IMR-90 (cell line): ENCODE measurements at places on chromosomes 3 and 15. TPM values are rescaled to one million over a fixed set of nuclear protein-coding genes. Genes with fewer than 3 reads are reported as not detected.

DNA sequence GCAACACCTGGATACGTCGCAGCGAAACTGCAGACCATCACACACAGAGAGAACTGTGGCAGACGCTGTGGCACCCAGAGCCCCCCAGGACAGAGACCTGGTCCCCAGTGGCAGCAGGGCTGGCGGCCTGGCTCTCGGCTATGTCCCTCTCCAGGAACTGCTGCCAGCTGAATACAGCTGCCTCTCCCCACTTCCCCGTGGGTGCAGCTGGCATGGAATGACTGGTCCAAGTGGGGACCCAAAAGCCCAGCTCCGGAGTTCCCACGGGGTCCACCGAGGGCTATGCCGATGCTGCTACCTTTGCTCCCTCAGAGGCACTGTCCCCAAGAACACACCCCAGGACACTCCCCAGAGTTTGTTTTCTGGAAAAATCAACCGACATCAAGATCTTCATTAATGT is 67.8 kb upstream of the GATA2 start:
- no peaks in the 10 kb centered on the region for H3K36me3 ChIP-seq
- H3K4me1 ChIP-seq, result no peaks in the 10 kb centered on the region
- peaks cover 54% of the 10 kb centered on the region for H3K27me3 ChIP-seq
- no peak overlapping the region for H3K27ac ChIP-seq

DNA sequence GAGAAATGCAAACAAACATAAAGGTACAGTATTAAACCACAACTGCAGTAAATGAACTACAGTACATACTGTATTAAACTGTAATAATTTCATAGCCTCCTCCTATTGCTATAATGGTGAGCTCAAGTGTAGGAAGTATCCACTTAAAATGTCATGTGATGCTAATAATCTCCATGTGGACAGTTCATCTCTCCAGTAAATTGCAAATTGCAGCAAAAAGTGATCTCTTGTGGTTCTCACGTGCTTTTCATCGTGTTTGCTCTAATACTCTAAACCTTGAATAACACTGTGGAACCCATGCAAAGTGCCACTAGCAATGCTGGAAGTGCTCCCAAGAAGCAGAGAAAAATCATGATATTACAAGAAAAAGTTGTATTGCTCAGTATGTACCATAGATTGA is 9.2 kb upstream of the FNDC3B start:
- no peaks in the 10 kb centered on the region for H3K36me3 ChIP-seq
- H3K27ac ChIP-seq, result no peak overlapping the region
- H3K27me3 ChIP-seq, result no peaks in the 10 kb centered on the region
- no peaks in the 10 kb centered on the region for H3K4me1 ChIP-seq
- H3K4me3 ChIP-seq, result no peak overlapping the region

- no peaks in the 10 kb centered on the region for H3K36me3 ChIP-seq
- H3K4me3 ChIP-seq, result no peak overlapping the region
- no peaks in the 10 kb centered on the region for H3K27me3 ChIP-seq
- peaks cover 6% of the 10 kb centered on the region; the same call in 1 of the 2 replicates for H3K4me1 ChIP-seq
Observed at GRCh38 chr3:25584011-25584789, 80.5 kb downstream of the TOP2B start.

- no peak overlapping the region for H3K27ac ChIP-seq
- no peak for DNase-seq
- no peaks in the 10 kb centered on the region for H3K36me3 ChIP-seq
- no peak overlapping the region for H3K4me3 ChIP-seq
- H3K4me1 ChIP-seq, result no peaks in the 10 kb centered on the region
- H3K27me3 ChIP-seq, result peaks cover 1% of the 10 kb centered on the region; the same call in 1 of the 2 replicates
Observed at GRCh38 chr3:134809427-134810051, 14.5 kb downstream of the EPHB1 start.

DNA sequence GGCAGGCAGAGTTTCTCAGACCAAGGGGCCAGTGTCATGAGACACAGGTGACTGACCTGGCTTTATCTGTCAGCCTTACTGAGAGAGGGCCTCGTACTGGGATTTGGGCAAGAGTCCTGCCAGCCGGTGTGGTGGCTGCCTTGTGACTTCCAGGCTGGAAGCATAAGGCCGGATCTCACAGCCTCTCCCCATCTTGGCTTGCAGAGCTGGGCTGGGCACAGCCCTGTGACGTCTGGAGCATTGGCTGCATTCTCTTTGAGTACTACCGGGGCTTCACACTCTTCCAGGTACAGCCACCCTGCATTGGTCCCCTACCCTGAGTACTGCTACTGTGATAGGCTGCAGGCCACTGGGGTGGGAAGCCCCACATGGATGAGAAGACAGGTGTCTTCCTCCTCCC is 12.1 kb downstream of the CLK3 start:
- H3K36me3 ChIP-seq, result peaks cover 93% of the 10 kb centered on the region
- H3K4me3 ChIP-seq, result no peak overlapping the region
- no peaks in the 10 kb centered on the region for H3K4me1 ChIP-seq
- DNase-seq, result no peak
- no peak overlapping the region for H3K27ac ChIP-seq
- H3K27me3 ChIP-seq, result no peaks in the 10 kb centered on the region

- 0 out of 2 replicates have a peak, but pooled peaks cover 2% of the 10 kb centered on the region for H3K27me3 ChIP-seq
- no peak overlapping the region for H3K4me3 ChIP-seq
- H3K36me3 ChIP-seq, result no peaks in the 10 kb centered on the region
- no peaks in the 10 kb centered on the region for H3K4me1 ChIP-seq
- no peak for DNase-seq
- no peak overlapping the region for H3K27ac ChIP-seq
Observed at GRCh38 chr3:172592898-172593669, 69.9 kb upstream of the TNFSF10 start.

GRCh38 chr15:91263632-91264531 is 163.8 kb downstream of the SV2B start:
- H3K4me1 ChIP-seq, result peaks cover 2% of the 10 kb centered on the region; the same call in 1 of the 2 replicates
- H3K4me3 ChIP-seq, result no peak overlapping the region
- DNase-seq, result peak; percentile 17
- peaks cover 10% of the 10 kb centered on the region; the same call in 1 of the 2 replicates for H3K27me3 ChIP-seq

DNA sequence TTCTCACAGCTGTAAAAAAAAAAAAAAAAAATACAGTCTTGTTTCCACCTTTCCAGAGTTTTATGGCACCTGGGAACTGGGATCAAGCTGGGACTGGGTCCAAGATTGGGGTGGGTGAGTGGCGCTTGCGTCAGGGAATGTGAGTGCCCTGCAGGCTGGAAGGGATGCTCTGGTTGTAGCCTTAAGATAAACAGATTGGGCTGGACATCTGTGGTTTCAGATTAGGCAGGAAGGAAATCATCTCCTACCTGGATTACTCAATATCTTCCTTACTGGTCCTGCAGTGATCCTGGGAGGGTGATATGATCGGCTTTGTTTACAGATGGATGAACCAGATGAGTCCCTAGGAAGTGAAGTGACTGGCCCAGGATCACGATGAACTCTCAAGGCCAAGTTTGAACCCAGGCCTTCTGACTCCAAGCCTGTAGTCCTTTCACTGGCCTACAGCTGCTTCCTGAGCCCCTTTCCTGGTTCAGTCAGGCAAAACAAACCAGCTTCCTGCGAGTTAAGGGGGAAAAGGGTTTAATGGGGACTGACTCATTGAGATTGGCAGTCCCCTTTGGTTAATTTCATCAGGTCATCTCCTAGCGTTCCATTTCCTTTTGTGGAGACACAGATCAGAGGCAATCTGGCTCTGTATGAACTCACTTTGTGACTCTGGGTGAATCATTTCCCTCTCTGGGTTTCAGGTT is 179.8 kb downstream of the THSD4 start:
- H3K4me3 ChIP-seq, result no peak overlapping the region
- H3K27ac ChIP-seq, result peak overlapping the region; percentile 98
- no peaks in the 10 kb centered on the region for H3K27me3 ChIP-seq
- H3K4me1 ChIP-seq, result peaks cover 28% of the 10 kb centered on the region
- peak; percentile 100 for DNase-seq

- H3K27ac ChIP-seq, result no peak overlapping the region
- no peaks in the 10 kb centered on the region for H3K4me1 ChIP-seq
- no peaks in the 10 kb centered on the region for H3K36me3 ChIP-seq
- peak; percentile 70 for DNase-seq
- no peak overlapping the region for H3K4me3 ChIP-seq
Observed at GRCh38 chr3:71955240-71956068, 170.5 kb upstream of the PROK2 start.

The ITIH1 gene
- not detected in 2 replicates for polyA plus RNA-seq

The GLDN gene
- not detected in 2 replicates for polyA plus RNA-seq

The ATRIP gene
- 6.8 and 7.2 TPM in 2 replicates for polyA plus RNA-seq

The ULK3 gene
- polyA plus RNA-seq, result 22.7 and 24.7 TPM in 2 replicates

The TYRO3 gene
- 15.1 and 18.4 TPM in 2 replicates for polyA plus RNA-seq
